ENCODE measurements at places on chromosomes 2 and 18. TPM values are rescaled to one million over a fixed set of nuclear protein-coding genes. Genes with fewer than 3 reads are reported as not detected.

The DSC3 gene
- total RNA-seq, result not detected

The CCL20 gene
- 2.7 TPM for total RNA-seq

DNA sequence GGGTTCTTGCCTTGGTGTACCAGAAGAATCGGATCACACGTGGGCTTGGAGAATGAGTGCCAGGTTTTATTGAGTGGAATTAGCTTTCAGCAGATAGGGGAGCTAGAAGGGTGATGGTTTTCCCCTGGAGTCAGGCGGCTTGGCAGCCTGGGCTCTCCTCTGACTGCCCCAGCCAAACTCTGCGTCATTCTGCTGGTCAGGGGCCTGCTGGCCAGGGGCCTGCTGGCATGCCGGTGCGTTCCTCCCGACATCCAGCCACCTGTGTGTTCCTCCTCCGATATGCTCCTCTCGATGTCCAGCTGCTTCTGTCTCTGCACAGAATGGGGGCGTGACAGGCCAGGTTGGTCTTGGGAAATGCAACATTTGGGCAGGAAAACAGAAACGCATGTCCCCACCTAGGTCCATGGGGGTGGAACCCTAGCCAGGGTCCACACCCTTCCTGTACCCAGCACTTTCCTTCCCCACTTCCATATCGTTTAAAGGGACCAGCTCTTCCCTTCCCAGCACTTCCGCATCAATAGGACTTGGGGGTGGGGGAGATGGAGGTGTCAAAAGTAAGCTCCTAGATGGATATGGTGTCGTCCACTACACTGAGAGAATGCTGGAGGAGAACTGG, 85.3 kb downstream of the VWA3B start:
- DNase-seq, result no peak

GRCh38 chr2:80506563-80506962, 202.0 kb upstream of the LRRTM1 start:
- no peak for DNase-seq

DNA sequence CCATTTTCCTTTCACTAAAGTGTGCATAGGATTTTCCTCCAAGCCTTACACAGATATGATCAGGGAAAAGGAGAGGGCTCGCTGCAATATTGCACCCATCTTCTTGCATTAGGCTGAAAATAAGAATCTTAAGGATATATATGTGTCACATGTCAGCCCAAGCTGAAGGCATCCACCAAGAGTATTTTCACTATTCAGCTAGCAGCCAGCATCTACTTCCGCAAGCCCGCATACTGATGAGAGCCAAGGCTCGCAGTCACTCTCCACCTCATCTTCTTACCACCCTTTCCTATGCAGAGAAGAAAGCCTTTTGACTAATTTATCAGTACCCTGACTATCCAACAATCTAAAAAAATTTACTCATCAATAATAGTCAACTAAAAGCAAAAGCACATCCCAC, 6.1 kb downstream of the TMEM163 start:
- DNase-seq, result no peak

The STPG4 gene
- total RNA-seq, result not detected

GRCh38 chr2:126413079-126413478, 242.9 kb upstream of the GYPC start:
- no peak for DNase-seq
